ENCODE measurements at places on chromosomes 4 and X.

GRCh38 chr4:89469930-89470375, 162.4 kb upstream of the GPRIN3 start:
- peak; percentile 70 for DNase-seq

DNA sequence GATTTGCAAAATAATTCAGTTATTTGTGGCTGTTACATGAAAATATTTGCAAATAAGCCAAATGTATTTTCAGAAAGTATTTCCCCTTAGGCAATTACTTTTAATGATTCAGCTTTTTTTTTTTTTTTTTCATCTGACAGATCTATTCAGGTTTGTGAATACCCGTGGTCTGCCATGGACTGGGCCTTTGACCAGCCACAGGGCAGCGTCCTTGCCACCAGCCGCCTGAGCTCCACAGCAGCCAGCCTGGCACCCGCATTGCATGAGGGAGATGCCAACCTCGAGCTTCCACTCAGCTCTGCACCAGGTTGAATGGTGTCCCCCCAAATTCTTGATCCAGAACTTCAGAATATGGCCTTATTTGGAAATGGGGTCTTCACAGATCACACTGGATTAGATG, 14.7 kb downstream of the TMEM271 start:
- no peak for DNase-seq

DNA sequence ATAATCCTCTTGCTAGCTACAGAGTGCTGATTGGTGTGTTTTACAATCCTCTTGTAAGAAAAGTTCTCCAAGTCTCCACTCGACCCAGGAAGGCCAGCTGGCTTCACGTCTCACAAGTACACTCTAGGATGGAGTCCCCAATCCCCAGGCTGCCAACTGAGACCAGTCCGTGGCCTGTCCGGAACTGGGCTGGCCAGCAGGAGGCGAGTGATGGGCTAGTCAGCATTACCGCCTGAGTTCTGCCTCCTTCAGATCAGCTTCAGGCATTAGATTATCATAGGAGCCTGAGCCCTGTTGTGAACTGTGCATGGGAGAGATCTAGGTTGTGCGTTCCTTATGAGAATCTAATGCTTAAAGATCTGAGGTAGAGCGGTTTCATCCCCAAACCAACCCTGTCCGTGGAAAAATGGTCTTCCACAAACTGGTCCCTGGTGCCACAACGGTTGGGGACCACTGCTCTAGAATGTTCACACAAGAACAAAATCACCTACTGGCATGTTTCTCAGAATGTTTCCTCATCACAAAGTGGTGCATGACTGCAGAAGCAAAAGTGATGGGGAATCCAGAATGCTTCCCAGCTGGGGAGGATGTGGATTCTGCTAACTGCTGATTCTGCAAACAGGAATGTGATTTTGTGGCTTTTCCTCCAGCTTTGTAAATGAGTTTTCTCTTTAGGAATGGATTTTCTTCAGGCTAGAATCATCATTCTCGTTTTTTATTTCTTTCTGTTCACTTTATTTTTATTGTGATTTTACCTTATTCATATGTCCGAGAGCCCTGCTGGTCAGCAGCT, 40.9 kb downstream of the SEPTIN11 start:
- no peak for DNase-seq

DNA sequence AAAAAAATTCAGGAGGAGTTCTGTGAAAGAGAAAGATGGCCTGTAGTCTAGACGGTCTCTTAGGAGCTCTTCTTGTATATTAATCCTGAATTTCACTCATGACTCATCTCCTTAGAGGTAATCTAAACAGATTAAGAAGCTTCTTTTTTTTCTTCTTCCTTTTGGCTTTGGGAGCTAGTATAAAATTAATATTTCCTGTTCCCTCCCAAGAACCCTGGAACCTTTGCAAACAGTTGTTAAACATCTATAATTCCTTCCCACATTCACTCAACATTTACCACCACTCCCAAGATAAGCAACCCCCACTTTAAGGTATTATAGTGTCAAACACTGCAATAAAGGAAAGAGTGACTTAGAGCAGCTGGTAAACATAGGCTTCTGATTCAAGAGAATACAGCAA, 146.4 kb upstream of the EDNRA start:
- no peak for DNase-seq

DNA sequence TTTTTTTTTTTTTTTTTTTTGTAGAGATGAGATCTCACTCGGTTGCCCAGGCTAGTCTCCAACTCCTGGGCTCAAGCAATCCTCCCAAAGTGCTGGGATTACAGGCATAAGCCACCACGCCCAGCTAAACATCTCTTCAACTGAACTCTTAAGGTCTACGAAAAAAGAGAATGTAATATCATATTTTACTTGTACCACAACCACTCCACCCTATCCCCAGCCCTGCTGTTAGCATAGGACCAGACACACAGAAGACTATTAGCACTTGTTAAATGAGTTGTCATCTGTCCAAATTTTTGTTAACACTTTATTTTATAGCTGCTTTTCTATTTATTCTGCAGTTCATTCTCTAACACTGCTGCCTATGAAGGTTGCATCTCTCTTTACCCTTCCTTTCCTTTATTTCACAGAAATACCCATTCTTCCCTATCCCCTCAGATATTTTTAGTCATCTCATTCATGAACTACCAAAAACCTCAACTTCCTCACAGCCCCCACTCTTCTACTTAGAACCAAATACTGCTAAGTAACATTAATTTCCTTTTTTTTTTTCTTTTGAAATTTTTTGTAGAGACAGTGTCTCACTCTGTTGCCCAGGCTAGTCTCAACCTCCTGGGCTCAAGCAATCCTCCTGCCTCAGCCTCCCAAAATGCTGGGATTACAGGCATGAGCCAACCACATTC, 10.1 kb downstream of the SNX12 start:
- DNase-seq, result no peak

- no peak for DNase-seq
Observed at GRCh38 chrX:2848871-2849301, 20.2 kb downstream of the GYG2 start.

GRCh38 chrX:8653956-8654355, 78.0 kb downstream of the ANOS1 start:
- no peak for DNase-seq

- DNase-seq, result no peak
Observed at GRCh38 chrX:72258174-72258573, 18.9 kb downstream of the RPS4X start.

- no peak for DNase-seq
Observed at GRCh38 chrX:53362449-53362848, 60.0 kb downstream of the SMC1A start.

DNA sequence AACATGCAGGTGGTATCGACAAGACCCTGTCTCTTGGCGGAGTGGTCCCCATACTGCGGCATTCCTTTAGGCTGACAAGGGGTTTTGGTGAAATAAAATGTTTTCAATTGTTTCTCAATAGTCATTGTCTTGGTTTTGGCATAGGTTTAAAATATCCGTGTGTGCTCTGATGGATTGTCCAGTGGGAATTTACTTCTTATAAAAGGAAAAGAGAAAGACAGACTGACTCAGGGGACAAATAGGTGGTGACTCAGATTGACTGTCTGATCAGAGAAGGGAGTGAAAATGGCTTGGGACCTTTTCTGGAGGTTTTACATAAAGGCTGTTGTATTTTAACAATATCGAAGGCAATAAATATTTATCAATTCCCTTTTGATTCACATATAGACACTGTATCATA, 129.8 kb downstream of the SORBS2 start:
- DNase-seq, result no peak

DNA sequence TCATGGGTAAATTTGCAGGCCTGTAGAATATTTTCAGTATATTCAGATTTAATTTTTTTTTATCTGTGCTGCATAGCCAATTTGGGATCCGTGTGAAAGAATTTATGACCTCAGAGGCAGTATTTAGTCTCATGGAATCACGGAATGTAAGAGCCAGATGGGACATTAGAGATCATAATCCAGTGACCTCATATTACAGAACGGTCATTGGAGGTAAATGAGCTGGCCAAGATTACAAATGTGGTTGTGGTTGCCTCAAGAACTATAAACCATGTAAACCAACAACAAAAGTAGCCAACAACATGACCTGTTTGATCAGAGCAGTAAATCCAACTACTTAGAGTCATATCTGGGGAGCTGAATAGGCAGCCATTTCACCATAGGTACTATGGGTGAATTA, 71.6 kb downstream of the AMOT start:
- no peak for DNase-seq

DNA sequence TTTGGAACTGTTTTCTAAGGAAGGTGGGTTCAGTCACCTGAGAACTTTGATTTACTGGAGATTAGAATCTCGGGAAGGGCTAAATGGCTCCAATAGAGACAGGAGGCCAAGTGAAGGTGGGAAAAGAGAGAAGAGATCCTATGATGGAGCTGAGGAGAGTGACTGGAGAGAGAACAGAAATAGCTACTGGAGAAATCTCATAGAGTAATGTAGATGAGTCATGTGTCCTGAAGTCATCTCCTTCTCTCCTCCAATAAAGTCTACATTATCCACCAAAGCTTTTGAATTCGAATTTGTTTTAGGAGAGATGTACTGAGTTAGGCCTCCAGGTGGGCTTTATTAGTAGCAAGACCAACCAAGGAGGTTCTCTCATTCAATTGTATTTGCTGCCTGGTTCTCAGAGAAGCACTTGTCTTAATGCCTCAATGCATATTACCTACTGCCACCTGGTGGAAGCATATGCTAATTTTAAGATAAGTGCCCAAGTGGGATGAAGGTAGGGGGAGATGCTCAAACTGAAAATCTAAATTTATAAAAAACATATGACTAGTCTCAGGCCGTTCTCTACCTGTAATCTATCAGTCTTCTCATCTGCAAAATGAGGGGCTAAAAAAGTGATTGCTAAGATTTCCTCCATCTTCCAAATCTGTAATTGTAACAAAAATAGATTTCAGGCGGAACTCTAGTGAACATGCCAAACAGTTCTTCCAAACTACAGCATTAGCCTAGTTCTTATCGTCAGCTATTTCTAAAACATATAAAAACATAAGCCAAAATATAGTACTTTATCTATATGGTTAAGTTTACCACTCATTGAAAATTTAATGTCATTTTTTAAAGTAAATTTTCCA, 24.4 kb downstream of the TXK start:
- DNase-seq, result no peak

GRCh38 chrX:135535077-135535940, 14.8 kb downstream of the INTS6L start:
- DNase-seq, result no peak

GRCh38 chr4:5711479-5712184, 631 bp downstream of the EVC start:
- DNase-seq, result no peak

DNA sequence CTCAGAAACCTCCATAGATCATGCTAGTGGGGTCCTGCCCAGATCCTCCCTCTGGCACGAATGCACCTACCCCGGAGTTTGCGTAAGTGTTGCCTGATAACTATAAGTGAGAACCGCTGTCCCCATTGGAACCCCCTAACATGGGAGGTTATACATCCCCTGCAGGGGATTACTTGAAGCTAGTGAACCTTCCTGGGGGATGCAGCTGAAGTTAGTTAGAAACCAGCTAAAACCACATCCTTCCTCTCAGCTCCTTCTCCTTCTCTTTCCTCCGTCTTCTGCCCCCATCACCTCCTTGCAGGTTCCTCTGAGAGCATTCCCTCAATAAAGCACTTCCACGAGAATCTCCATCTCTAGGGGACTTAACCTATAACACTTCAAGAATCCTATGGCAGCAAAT, 95.0 kb downstream of the ZNF827 start:
- DNase-seq, result no peak

- no peak for DNase-seq
Observed at GRCh38 chr4:110676241-110676640, 53.4 kb upstream of the PITX2 start.

GRCh38 chrX:27740933-27741332, 66.9 kb upstream of the MAGEB10 start:
- DNase-seq, result no peak

- DNase-seq, result no peak
Observed at GRCh38 chr4:25180524-25181131, 20.4 kb upstream of the SEPSECS start.

DNA sequence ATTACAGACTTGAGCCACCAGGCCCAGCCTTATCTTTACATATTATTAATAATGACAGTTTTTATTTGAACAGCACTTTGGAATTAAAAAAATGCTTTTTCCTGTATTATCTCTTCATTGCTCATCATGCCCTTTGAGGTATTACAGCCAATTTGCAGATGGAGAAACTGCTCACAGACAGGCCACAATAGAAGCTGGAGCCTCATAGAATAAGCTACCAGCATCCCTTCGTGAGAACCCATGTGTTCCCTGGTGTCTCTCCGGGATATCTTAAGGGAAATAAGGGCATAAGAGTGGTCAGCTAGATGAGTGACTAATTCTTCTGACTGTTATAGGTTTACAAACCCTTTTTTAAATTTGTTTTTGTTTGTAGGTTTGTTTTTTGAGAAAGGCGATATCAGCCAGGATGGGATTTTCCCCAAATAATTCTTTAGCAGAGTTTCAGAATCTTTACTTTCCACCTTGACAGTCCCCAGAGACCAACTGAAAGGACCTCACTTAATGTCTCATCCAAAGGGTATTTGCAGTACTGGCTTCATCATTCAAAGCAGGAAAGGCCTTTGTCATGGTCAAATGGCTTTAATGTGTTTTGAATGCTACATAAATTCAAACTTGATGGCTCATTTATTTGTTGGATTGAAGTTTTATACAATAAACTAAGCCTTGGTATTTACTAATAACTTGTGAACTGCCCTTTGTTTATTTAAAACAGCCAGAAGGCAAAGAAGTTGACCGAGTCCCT, 48.0 kb upstream of the SOD3 start:
- DNase-seq, result no peak

- DNase-seq, result no peak
Observed at GRCh38 chrX:154046940-154047610, 27.4 kb upstream of the IRAK1 start.

GRCh38 chrX:13418126-13419097, 98.6 kb upstream of the ATXN3L start:
- DNase-seq, result no peak

GRCh38 chr4:10158333-10158942, 41.8 kb upstream of the WDR1 start:
- no peak for DNase-seq

DNA sequence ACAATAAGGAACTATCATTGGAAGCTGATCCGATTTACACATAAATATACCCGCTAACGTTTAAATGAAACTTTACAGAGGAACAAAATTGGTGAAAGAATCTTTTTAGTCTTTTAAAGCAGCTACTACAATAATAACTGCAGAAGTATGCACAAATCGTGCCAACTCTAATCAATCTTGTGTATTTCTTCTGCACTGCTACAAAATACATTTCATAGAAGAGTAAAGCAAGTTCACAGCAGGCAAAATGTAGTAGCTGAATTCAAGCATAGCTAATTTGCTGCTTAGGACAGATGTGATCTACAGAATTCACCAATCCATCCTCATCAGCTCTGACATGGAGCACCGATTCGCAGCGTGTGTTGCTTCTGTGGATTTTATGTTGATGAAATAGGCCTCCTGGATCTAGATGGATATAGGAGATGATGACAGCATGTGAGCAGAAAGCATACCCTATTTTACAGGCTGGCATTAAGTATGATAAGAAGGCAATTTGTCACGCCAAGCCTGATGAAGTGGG, 367.3 kb upstream of the FGF13 start:
- no peak for DNase-seq

DNA sequence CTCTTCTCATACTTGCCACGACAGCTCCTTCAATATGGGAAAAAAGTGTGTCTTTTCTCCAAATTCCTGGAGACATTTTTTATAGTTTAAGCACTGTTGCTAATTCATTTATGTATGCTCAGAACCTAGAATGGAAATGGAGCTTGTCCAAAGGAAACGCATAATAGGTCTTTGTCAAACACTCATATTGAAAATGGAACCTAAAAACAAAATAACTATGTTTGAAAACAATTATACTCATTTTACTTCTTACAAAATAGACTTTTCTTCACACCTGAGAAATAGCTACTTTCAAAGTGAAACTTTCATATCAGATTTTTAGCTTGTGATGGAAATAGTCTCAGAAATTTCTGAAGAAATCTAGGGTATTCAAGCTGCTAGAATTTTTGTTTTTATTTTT, 529.7 kb upstream of the BOD1L1 start:
- DNase-seq, result no peak

Data from natural killer cell treated with Interleukin-12 subunit alpha and Interleukin-12 subunit beta and Interleukin-15 and Interleukin-18, amount 100 ng/mL, for 72 hours (primary cell).